NCI-H1436 treated with DMSO at 0.1 percent for 48 hours (cell line): ENCODE measurements at places on chromosomes 4 and X.

GRCh38 chrX:8305350-8305749, 134.3 kb upstream of the VCX2 start:
- DNase-seq, result no peak

GRCh38 chr4:122046255-122046654, 94.4 kb upstream of the TRPC3 start:
- no peak for DNase-seq

- no peak for DNase-seq
Observed at GRCh38 chrX:65932173-65933084, 107.5 kb downstream of the VSIG4 start.

GRCh38 chrX:11040996-11041395, 70.1 kb upstream of the HCCS start:
- no peak for DNase-seq

DNA sequence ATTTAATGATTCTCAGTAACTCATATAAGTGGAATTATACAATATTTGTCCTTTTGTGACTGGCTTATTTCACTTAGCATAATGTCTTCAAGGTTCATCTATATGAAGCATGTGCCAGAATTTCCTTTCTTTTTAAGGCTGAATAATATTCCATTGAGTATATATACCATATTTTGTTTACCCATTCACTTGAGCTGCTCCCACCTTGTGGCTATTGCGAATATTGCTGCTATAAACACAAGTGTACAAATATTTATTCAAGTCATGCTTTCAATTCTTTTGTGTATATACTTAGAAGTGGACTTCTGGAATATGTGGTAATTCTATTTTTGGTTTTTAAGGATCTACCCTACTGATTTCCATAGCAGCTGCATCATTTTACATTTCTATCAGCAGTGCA, 219.1 kb downstream of the MID1 start:
- DNase-seq, result no peak

DNA sequence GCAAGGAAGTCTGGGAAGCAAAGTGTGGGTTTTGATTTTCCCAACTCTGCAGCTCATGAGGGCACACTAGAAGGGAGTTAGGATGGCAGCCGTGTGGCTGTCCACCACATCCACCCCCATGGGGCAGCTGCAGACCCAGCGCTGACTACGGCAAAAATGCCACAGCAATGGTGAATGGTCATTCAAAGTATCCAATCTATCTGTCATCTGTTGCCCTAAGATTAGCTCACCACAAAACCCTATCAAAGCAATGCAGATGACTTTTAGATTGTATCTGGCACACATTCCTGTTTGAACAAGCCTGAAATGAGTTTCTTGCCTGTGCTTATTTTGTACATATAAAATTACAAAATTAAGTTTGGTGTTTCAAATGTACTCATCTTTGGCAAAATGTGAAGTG, 29.7 kb upstream of the HPSE start:
- no peak for DNase-seq

DNA sequence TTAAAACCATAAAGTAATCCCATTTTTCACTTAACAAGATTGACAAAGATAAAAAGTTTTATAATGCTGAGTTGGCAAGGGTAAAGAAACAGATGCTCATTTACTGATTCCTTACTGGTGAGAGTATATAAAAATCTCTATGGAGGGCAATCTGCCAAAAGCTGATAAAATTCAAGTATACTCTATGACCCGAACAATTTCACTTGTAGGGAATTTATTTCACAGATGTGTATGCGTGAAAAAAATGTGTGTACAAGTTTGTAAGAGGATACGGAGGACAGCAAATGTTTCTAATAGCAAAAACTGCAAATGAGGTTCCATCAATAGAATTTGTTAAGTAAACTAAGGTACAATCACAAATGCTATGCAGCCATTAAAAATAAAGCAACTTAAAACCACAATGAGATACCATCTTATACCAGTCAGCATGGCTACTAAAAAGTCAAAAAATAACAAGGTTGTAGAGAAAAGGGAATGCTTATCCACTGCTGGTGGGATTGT, 23.4 kb downstream of the DHX15 start:
- no peak for DNase-seq

DNA sequence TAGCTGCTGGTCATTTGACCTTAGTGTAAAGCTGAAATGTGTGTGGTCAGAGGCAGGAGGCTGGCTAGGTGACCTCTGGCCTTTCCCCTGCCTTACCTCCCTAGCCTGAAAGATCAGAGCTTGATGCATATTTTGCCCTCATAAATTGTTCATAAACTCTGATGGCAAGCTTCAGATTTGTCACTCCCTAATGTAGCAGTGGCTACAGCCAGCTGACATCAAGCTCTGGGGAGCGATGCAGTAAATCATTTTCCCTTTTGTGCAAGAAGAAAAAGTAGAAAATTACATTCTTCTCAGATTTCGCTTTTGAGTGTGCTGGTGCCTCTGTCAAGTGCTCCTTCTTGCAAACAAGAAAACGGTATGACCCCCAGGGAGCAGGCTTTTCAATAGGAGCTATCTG, 87.7 kb upstream of the MAGEA4 start:
- peak; percentile 22 for DNase-seq

GRCh38 chr4:13102092-13102742, 381.9 kb downstream of the RAB28 start:
- DNase-seq, result no peak

- DNase-seq, result no peak
Observed at GRCh38 chr4:66223068-66223703, 552.9 kb upstream of the EPHA5 start.

- no peak for DNase-seq
Observed at GRCh38 chrX:13013363-13014110, 30.9 kb downstream of the FAM9C start.

DNA sequence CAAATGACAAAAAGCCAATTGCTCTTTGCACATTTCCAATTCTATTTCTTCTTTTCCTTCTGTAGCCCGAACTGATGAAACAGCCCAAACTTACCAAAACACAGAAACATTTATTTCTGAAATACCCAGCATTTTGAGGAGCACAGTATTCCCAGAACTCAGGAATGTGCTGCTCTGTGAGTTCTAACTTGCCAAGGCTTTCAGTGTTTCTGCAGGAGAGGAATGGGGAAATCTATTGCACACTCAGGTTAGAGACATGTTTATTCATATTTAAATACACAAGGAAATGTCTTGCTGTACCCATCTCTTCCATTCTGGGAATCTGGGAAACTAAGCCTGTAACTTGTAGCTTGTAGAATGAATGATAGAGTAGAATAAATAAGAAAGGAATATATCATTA, 10.7 kb downstream of the TMPRSS11D start:
- no peak for DNase-seq
